ENCODE measurements at places on chromosomes 12 and 14.
A peak's percentile ranks its signal among the peaks of the same experiment; 100 is the strongest.

DNA sequence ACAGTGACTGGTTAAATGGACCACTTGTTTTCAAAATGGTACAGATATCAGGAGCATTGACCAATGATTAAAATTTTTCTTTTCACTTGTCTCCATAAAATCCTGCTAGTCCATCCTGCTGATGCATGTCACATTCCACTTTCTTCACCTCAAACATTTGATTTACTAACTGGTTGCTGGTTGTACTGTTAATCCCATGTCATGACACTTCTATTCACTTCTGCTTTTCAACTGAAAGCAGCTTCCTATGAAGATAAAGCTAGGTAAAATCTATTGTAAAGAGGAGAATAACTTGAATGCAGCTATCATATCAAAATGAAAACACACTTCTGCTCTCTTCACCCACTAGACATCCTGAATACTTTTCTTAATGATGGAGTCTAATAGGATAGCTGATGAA, 149.6 kb upstream of the OTX2 start:
- DNase-seq = no peak

DNA sequence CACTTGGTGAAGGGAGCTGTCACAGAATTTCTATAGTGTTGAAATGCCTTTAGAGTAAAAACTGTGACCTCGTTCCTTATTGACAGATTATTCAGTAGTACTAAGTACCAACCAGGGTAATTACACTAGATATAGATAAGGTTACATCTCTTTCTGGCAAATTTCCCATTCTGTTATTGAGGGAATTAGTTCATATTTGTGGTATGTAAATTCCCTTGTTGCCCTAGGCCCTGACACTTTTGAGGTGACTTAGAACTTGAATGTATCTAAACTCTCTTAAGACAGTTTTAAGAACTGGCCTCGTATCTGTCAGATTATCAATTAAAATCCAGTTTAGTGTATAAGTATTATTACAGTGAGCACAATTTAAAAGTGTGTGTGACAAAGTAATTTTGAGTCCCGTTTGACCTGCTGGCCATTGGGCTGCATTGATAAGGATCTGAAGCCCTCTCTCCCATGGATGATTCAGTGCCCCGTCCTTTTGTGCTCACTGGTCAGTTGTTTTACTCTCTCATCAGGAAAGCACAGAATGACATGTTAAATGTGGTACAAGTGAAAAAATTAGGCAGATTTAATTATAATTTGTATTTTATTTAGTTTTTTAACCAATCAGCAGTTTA, 123.2 kb downstream of the GPR135 start:
- DNase-seq = no peak

- DNase-seq = peak; percentile 81
Measured at GRCh38 chr14:100617410-100618317, 30.4 kb upstream of the BEGAIN start.

GRCh38 chr14:101908795-101909194, 55.6 kb upstream of the DYNC1H1 start:
- no peak for DNase-seq

DNA sequence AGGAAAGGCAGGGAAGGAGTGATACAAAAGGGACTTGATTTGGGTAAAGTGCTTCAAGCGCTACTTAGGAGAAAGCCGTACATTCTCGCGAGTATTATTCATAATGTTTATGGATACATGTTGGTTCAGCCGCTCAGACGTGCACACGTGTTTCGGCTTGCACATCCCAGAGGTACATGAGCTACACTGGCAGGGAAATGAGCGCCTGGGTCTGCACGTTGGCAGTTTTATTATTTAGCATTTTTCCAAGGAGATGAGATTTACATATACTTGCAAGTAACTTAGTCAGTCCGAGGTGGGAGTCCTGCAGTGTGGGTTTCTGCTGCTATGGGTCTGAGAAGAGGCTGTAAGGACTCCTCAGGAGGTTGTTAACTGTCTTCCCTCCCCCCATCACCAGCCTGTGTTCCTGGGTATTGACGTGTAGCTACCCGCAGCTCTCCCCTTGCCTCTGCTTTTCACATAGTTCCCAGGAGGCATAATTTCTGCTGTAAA, 1.5 kb downstream of the PRKCH start:
- DNase-seq = no peak

DNA sequence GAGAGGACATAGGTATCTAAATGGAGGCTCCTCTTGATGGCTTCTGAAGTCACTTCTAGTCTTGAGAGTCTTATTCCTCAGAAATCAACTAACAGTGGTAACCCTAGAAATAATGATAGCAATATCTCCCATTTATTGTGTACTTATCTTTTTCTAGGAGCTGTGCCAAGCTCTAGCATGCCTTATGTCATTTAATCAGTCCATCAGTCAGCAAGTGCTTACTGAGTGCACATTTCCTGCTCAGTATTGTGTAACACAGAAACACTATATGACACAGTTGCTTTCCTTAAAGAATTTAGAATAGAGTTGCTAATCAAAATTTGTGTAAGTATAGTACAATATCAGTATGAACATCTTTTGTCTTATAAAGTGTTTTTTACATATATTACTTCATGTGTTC, 36.6 kb downstream of the KRT76 start:
- DNase-seq = no peak

- no peak for DNase-seq
Measured at GRCh38 chr12:12508612-12509011, 54.1 kb downstream of the DUSP16 start.
